ENCODE measurements at places on chromosomes 4 and X. TPM values are rescaled to one million over a fixed set of nuclear protein-coding genes. Genes with fewer than 3 reads are reported as not detected.

Gene EIF1AX
- 40.9 TPM for polyA plus RNA-seq

Gene HS6ST2
- not detected for polyA plus RNA-seq

Gene FOXR2
- polyA plus RNA-seq: not detected

Gene TXK
- polyA plus RNA-seq: 0.45 TPM

Gene CXCL6
- polyA plus RNA-seq: 1.1 TPM

Gene TEX13D
- not detected for polyA plus RNA-seq

Gene TMSB15C
- 0.22 TPM for polyA plus RNA-seq

Gene AFAP1
- 11.8 TPM for polyA plus RNA-seq

Gene ARX
- 0.48 TPM for polyA plus RNA-seq

Gene ADH1C
- polyA plus RNA-seq: 8.1 TPM

Gene DMRTC1
- not detected for polyA plus RNA-seq

Gene SYNPO2
- 2.2 TPM for polyA plus RNA-seq

Gene SLC2A9
- 2.0 TPM for polyA plus RNA-seq

Gene CENPU
- polyA plus RNA-seq: 1.5 TPM

Gene GLOD5
- polyA plus RNA-seq: not detected

Gene HPGD
- polyA plus RNA-seq: 0.52 TPM

Gene TLL1
- 1.9 TPM for polyA plus RNA-seq

Gene ART3
- 0.15 TPM for polyA plus RNA-seq
